Right cardiac atrium (tissue), 5 donors: ENCODE measurements at places on chromosomes 4 and X. TPM values are rescaled to one million over a fixed set of nuclear protein-coding genes. Genes with fewer than 3 reads are reported as not detected.

GRCh38 chrX:101482296-101482695, 3.0 kb upstream of the ARMCX4 start:
- DNase-seq = no peak

DNA sequence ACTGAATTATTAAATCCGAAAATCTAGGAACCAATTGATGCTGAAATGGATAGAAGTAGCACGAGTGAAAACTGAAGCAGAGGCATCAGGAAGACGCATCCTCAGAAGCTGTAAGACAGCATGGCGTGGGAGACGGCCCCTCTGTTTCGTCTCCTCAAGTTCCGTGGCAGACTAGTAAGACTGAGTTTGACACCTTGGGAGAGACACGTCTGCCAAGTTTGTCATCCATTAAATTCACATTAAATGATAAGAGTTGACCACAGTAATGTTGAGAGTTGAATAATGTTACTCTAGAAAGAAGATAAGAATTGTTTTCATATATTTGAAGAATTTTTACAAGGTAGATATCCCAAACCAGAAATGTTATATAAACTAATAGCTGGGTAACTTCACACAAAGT, 736.1 kb upstream of the FRG1 start:
- DNase-seq = no peak

Gene FAT1
- 95.2 TPM for total RNA-seq

- no peak for DNase-seq
Observed at GRCh38 chr4:48224606-48225005, 45.0 kb downstream of the TEC start.

Gene SEPTIN6
- 15.0 TPM for total RNA-seq

Gene NPNT
- total RNA-seq = 1.4 TPM

Gene PNMA6A
- 2.9 TPM for total RNA-seq

Gene USP17L17
- not detected for total RNA-seq

DNA sequence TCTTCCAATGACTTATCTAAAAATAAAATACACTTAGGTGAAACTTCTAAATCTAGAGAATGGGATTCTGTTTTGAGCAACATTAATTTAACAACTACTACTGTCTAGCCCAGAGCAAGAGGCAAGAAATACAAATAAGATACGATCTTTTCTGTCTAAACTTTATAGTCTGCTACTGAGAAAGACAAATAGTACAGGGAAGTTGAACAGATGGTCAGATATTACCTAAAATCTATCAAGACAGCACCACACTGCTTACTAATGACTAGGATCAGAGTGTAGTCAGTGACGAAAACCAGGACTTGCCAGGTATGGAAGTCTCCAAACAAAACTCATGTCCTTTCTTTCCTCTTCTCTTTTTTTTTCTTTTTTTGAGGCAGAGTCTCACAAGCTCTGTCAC, 7.1 kb downstream of the FAM13A start:
- no peak for DNase-seq

Gene KLF8
- 7.8 TPM for total RNA-seq

- no peak for DNase-seq
Observed at GRCh38 chr4:148842843-148843242, 400.6 kb upstream of the NR3C2 start.

Gene CNGA1
- total RNA-seq = 0.42 TPM

- no peak for DNase-seq
Observed at GRCh38 chrX:107940095-107940494, 42.1 kb downstream of the TEX13B start.

GRCh38 chrX:73577361-73577760, 14.4 kb downstream of the CHIC1 start:
- DNase-seq = no peak

- DNase-seq = no peak
Observed at GRCh38 chr4:33746979-33747378, 2497.3 kb downstream of the ARAP2 start.

Gene USP51
- total RNA-seq = 5.2 TPM

DNA sequence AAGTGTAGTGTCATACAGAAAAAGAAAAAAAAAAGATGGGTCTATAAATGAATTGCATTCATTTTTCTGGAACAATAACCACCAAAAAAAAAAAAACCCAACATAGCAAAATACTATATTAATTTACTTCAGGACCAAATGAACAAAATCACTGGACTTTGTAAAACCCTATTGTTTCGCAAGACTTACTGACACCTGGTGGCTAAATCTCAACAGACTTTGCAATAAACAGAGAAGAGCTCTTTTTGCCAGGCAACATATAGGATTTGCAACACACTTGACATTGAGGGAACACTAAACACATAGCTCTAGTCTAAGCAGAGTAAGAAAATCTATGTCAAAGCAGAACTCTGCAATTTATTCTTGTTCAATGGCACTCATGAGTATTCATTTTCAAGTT, 990.2 kb downstream of the STPG2 start:
- DNase-seq = no peak

Gene UXT
- total RNA-seq = 101 TPM

- no peak for DNase-seq
Observed at GRCh38 chr4:140168474-140168873, 14.5 kb upstream of the MAML3 start.

DNA sequence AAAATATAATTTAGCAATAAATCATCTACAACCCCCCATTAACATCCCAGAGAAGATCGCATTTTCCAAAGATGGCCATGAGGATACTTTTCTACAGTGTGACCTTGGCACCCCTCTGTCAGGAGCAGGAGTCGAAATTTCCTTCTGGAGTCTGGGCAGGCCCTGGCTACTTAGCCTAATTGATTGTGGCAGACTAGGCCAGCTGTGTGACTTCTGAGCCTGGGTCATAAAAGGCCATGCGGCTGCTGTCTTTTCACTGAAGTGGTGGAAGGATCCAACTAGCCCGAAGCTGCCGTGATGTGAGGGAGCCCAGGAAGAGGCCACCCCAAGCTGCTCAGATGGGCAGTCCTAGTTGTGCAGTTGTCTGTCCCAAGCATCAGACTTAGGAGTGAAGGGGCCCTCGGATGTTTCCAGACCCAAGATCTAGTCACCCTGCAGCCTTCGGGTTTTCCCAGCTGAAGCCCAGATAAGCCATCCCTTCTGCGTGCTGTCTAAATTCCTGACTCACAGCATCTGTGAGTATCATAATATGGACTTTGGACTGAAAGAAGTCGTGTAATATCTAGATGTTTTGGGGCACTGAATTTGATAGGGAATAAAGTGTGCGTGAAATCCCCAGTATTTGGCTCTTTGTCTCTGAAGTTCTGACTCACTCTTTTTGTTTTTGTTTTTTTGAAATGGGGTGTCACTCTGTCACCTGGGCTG, 21.0 kb downstream of the PDK3 start:
- DNase-seq = no peak
